Activated naive CD4-positive, alpha-beta T cell treated with anti-CD3 and anti-CD28 coated beads, Interleukin-2, amount 10 ng/mL, durations not matched to agents 7 days and 5 days (primary cell): ENCODE measurements at places on chromosomes 7 and 10.

GRCh38 chr7:108997480-108997879, 427.8 kb downstream of the DNAJB9 start:
- DNase-seq, result no peak

DNA sequence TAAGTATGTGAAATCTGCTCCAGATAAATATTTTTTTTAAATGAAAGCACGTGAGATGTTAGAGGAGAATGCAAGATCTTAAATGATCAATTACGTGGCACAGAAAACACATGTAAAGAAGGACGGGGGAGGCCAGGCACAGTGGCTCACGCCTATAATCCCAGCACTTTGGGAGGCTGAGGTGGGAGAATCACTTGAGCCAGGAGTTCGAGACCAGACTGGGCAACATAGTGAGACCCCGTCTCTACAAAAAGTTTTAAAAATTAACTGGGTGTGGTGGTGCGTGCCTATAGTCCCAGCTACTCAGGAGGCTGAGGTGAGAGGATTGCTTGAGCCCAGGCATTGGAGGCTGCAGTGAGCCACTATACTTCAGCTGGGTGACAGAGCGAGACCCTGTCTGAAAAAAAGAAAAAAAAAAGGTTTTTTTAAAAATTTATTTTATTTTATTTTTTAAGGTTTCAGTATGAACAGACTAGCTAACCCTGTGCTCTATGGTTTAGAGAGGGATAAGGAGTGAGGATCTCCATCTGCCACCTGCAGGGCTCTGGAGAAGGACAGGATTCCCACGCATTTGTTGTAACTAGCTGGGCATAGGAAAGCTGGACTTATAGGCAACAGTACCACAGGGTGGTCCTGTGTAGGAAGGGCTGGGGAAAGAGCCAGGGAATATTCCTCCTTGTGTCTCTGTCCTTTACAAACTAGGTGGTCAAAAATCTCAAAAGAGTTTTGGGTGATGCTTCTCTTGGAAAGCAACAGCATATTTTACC, 113.2 kb downstream of the SPAG6 start:
- no peak for DNase-seq

DNA sequence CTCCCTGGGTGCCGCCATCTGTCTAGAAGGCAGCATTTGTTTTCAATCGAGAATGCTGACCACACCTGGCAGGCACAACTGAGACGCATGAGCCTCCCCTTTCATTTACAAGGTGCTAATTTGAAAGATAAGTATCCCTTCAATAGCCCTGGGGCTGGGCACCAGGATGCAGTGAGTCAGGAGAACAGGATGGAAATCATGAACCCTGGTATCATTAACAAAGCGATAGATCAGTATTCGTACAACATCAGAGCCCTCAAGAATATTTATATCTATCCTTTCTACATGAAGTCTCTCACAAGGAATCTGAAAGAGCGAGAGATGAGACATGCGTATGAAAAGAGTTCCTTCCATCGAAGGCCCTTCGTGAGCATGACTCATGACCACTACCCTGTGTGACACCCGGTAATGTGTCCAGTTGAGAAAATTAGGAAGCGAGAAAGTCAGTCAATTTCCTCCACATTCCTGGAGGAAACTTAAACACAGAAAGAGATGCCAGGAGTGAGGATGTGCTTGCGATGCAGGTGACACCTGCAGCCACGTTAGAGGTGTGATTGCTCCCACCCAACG, 123.1 kb upstream of the PITRM1 start:
- no peak for DNase-seq

GRCh38 chr10:88893611-88894010, 13.6 kb downstream of the STAMBPL1 start:
- DNase-seq, result no peak

DNA sequence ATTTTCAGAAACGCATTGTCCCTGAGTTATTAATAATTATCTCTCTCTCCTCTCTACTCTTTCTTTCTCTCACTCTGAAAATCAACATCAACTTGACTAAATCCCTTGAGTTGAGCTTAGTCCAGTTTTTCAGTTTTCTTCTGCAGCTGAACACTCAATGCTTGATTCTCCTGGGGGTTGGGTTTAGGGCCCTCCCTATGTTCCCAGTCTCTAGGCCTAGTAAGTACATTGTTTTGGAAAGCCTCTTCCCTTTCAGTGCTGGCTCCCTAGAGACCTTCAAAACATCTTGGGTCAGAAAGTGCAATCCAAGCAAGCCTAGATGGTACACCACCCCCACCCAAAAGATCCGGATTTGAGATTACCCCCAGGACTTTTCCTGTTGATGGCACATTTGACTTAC, 488.5 kb downstream of the LRMDA start:
- DNase-seq, result no peak

GRCh38 chr7:49866076-49866735, 92.8 kb downstream of the VWC2 start:
- no peak for DNase-seq

GRCh38 chr7:98372993-98373392, 27.9 kb downstream of the BAIAP2L1 start:
- no peak for DNase-seq
